Stimulated activated CD8-positive, alpha-beta memory T cell treated with anti-CD3 and anti-CD28 coated beads, Interleukin-2, amount 100 ng/mL, for 1 hour (primary cell): ENCODE measurements at places on chromosomes 7 and 10.

DNA sequence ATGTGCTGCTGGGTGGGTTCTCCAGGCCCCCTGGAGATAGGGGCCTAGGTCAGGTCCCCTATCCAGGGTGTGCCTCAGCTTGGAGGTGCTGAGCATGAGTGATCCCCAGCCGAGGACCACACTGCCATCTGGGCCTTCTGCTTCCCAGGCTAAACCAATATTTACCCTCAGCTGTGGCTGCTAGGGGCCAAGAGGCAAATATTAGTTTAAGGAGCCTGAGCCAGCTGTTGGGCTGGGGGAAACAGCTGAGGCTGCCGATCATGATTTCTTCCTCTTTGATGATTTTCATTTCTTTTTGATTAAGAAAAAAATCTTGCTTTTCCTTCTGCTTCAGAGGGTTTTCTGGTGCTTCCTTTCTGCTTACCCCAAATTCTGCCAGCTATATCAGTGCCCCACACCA is 83.4 kb downstream of the NEURL1 start:
- no peak for DNase-seq

GRCh38 chr7:7848246-7848645 is 120.3 kb upstream of the GLCCI1 start:
- no peak for DNase-seq

GRCh38 chr7:29574659-29575058 is 11.0 kb downstream of the PRR15 start:
- no peak for DNase-seq

- DNase-seq = no peak
Measured at GRCh38 chr7:123432601-123433000, 101.8 kb downstream of the IQUB start.

DNA sequence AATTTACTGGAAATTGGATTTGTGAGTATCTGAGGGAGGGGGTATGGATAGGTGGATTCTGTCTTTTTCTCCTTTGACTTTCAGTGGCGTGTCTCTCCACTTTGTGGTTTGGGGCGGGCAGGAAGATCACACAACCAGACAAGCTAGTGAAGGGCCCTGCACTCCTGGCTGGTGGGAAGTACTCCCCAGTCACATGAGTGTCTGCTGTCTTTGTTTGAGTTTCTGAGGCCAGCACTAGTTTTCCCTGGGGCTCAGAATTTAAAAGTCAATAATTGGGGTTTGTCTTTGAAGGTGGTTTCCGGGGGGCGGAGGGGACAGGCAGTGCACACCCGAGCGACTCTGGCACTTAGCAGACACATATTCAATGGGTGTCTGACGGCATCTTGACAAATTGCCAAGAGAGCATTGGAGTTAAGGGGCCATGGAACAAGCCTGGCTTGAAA is 120.1 kb downstream of the WDFY4 start:
- DNase-seq = no peak

DNA sequence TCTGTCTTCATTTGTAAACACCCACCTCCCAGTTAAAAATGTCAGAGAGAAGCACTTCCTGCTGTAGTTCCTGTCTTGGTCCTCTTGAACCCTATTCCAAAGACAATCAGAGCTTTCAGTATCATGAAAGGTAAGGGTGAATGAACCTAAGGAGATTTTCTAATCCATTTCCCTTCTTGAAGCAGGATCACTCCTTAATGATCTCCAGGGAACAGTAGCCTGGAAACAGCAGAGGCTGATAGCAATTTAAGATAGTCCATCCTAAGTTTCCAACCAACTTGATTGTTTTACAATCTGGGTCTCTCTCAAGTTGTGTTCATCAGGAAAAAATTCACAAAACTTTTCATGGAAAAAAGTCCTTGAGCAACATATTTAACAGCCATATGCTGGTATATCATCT is 273.6 kb downstream of the NEBL start:
- DNase-seq = no peak

- no peak for DNase-seq
Measured at GRCh38 chr10:50641626-50642025, 17.9 kb upstream of the SGMS1 start.

DNA sequence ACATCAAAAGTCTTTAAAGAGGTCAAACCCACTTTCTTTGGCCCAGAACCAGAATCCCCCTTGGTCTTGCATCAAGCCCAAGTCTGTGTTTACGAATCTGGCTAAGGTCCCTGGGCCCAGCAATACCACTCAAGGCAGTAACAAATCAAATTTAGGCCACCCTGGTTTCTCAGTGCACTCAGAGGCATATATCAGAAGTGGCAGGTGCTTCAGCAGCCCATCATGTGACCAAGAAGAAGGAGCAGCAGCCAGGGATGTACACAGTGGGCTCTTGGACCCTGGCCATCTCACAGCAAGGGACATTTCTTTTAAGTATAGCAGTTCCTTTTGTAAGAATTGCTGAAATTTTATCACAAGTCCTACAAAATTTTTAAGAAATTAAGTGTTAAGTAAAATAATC is 7.3 kb upstream of the SLC25A13 start:
- DNase-seq = no peak
